ENCODE measurements at places on chromosomes 5 and 9.

DNA sequence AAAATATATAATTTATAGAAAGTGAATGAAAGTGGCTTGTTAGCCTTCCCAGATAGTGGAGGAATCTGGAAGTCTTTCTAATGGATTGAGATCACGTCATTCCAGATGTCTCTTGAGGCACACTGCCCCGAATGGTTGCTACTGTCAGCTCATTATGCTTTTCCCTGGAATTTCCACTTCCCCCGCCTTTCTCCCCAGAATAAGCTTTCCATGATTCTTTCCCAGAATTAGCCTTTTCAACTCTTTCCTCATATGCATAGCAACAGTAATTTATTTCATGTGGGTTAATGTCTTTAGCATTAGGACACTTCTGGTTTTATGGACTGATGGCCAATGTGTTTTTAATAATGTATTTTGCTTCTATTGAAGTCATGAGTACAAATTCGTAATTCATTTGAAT is 81.5 kb downstream of the PALM2AKAP2 start:
- DNase-seq: no peak

DNA sequence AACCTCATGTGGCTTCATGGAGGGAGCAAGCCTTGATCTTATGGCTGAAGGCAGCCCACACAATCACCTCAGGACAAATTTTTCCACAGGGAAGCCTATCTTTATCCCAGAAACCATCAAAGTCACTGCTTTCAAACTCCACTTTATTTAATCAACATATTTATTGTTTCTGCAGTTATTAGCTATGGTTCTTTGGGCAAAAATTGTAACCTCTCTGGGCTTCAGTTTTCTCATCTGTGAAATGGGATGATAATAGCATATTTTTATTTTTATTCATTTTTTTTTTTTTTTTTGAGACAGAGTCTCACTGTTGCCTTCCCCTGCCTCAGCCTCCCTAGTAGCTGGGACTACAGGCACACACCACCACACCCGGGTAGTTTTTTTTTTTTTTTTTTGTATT is 2.1 kb upstream of the RPS14 start:
- no peak for DNase-seq

GRCh38 chr9:15239816-15240215 is 67.2 kb downstream of the TTC39B start:
- DNase-seq: no peak

- no peak for DNase-seq
Observed at GRCh38 chr5:92332039-92332438, 948.9 kb upstream of the ARRDC3 start.

DNA sequence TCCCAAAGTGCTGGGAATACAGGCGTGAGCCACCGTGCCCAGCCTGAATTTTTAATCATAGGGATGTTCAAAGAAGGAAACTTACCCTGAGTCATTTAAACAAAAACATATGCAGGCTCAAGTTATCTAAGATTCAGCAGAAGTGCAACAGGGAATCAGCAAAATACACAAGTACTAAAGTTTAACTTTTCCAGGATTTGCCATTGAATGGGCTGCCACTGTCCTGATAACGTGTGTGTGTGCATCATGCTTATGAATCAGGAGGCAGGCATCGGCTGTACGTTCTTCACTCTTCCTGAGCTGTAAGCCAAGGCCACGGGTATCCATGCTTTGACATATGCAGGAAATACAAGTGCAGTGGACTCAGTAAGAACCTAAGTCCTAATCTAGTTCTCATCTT is 48.8 kb upstream of the FST start:
- DNase-seq: no peak

- no peak for DNase-seq
Observed at GRCh38 chr9:129857207-129857606, 21.9 kb downstream of the USP20 start.

DNA sequence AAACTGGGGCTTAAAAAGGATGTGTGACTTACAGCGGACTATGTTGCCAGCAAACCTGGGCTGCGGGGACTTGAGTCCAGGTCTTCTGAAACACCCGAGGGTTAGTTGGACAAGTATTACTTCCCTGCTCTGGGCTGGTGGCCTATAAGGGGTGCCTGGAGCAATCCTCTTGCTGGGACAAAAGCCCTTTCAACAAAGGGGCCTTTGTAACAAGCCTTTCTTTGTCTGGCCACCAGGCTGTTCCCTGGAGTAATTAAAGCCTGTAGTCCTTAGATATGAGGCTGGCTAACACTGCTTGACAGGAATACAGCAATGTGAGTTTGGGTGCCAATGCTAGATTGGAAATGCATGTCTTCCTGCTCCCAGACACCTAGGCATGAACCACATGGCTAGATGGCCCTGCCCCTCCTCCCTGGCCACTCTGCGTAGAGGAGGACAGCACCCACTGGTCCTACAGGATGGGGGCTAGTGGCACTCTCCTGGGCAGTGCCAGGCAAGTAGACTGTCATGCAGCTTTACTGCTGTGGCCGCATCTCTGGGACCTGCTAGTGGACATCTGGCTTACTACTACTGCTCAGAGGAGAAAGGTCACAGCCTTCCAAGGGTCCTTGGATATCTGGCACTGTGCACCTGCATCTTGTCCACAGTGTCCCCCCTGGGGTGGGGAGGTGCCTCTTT is 343.1 kb downstream of the ZSWIM6 start:
- DNase-seq: no peak

DNA sequence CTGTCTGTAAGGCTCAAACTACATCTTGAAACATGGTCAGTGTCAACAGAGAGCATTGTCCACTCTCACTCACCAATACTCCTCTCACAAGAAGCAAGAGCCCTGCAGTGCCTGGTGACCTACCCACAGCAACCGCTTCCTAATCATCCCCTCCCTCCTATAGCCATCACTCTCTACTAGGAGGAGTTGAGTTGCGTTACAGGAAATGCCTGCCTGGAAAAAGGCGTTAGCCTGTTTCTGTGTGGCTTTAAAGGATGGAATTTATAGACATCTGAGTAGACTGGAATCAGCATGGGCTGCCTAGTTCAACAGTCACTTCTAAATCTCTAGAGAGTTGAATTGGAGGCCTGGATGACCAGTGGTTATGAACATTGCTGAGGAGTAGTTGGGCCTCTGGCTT is 108.3 kb upstream of the FER start:
- DNase-seq: no peak

GRCh38 chr5:23169660-23170416 is 316.7 kb upstream of the CDH12 start:
- no peak for DNase-seq

GRCh38 chr9:85610074-85610860 is 131.5 kb downstream of the AGTPBP1 start:
- no peak for DNase-seq

Measured in stimulated activated CD4-positive, alpha-beta T cell treated with anti-CD3 and anti-CD28 coated beads, Interleukin-15, amount 100 ng/mL, for 1 hour (primary cell).